ENCODE measurements at places on chromosomes 1 and 21. TPM values are rescaled to one million over a fixed set of nuclear protein-coding genes. Genes with fewer than 3 reads are reported as not detected.

PLXNA2 gene
- 20.0 TPM for polyA plus RNA-seq

OR2M3 gene
- polyA plus RNA-seq: not detected

UBL4B gene
- not detected for polyA plus RNA-seq

TOMM20 gene
- polyA plus RNA-seq: 93.8 TPM

MATN1 gene
- polyA plus RNA-seq: 0.24 TPM

RXFP4 gene
- polyA plus RNA-seq: 0.18 TPM

RGS13 gene
- 0.72 TPM for polyA plus RNA-seq

KPRP gene
- not detected for polyA plus RNA-seq

CLCA1 gene
- polyA plus RNA-seq: not detected

KRTAP19-3 gene
- not detected for polyA plus RNA-seq

DNA sequence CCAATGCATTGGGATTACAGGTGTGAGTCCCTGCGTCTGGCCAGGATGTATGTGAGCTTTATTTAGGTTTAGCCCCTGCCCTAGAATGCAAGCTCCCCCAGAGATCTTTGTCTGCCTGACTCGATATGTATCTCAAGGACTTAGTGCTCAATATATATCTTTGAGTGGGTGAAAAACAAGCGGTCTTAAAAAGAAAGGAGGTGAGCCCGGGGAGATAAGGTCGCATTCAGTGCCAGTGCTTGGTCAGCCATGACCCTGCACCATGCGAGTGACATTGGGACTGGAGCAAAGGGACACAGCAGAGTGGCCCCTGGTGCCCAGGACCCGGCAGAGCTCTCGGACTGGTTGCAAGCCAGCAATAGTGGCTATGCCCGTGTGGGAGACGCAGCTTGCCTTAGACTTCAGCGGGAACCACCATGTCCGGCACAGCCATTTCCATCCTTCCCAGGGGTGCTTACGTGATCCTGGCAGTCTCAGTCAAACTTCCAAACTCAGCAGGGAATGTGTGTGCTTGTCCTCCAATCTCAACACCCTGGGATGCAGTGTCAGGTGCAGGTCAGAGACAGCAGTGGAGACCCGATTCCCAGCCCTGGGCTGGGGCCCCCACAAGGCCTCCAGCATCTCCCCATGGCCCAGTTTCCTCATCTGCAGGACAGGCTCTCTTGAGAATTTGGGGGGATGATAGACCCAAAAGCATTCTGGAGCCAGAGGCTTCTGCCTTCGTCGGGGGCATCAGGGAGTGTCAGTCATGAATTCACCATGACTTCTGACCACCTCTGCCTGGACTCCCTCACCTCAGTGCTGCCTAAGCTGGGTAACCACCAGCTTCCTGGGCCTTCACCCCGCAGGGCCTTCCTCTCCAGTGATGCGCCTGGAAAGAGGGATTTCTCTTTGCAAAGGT is 1.8 kb downstream of the MX2 start:
- no peak for DNase-seq

DNA sequence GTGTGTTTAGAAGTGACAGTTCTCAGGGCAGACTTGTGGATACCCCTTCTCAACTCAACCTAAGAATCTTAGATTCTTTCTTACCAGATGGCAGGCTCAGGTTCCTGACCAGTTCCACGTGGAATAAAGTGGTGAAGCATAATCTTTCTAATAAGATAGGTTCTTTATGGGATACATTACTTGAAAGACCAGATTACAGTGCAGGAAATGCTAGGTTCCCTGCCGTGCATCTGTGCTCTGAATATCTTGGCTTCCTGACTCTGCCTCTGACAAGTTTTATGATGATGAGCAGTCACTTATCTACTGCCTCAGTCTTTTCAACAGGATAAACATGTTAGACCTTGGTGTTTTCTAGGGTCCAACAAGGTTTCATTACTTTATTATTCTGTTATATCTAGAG is 207.9 kb upstream of the CACYBP start:
- DNase-seq: no peak

GRCh38 chr1:116769561-116769977 is 15.3 kb downstream of the CD2 start:
- DNase-seq: no peak

DNA sequence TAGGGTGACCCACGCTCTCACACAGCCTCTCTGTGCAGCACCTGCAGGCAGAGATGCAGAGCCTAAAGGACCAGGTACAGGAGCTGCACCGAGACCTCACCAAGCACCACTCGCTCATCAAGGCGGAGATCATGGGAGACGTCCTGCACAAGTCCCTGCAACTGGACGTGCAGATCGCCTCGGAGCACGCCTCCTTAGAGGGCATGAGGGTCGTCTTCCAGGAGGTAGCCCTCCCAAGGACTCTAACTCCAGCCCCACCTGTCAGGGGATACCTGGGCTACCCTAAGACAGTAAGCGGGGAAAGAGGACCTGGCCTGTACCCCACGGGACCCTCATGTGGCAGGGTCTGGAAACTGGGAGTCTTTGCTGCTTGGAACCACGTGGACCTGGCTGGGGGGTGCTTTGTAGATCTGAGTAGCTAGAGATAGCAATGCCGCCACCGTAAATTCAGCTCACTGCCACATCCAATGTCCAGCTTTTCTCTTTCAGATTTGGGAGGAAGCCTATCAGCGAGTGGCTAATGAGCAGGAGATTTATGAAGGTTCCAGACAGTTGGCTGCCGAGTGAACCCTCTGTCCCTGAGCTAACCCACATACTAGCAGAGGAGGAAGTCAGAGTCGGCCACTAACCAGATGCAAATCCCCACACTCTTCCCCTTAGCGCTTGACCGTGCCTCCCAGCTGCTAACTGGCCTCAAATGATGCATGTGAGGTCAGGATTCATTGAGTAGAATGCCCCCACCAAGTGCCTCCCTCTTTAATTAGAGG is 6.5 kb downstream of the RNF207 start:
- no peak for DNase-seq

DNA sequence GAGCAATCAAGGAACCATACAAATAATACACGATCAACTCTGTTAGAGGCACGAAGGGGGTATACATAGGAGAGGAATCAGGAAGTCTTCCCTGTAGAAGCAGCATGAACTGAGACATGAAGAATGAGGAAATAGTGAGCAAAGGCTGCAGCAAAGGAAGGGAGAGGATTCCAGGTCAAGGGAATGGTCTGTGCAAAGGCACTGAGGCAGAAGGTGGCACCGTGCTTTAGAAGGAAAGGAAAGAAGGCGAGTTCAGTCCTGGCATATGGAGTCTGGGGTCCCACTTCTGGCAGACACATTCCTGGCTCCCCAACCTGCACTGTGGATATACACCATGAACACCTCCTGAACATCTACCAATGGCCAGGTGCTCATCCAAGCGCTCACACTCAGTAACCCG is 56.1 kb downstream of the GLIS1 start:
- no peak for DNase-seq

GRCh38 chr1:43883321-43883720 is 50.3 kb upstream of the ARTN start:
- no peak for DNase-seq

- no peak for DNase-seq
Observed at GRCh38 chr1:199809311-199809710, 218.2 kb upstream of the NR5A2 start.

DNA sequence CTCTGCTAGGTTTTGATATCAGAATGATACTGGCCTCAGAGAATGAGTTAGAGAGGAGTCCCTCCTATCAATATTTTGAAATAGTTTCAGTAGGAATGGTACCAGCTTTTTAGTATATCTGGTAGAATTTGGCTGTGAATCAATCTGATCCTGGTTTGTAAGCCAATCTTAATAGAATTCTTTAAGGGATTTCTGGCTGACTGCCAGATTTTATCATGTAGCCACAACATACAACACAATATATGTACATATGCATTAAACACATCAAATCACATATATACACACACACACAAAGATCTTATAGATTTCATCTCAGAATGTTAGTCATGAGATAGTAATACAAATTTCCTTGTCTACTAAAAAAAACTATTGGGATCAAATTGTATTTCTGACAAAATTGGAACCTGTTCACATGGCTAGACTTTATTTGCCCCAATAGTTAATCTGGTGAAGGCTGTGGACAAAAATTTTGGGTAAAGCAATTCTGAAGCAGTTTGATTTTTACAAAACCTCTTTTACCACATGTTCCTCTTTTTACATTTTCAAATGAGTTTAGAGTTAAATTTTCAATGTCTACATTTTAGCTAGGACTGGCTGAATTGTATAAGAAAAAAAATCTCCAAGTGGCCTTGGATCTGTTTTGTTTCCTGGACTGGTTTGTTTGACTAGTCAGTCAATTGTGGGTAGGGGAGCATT is 151.7 kb downstream of the FASLG start:
- DNase-seq: no peak

GRCh38 chr1:47179988-47180563 is 9.8 kb downstream of the PDZK1IP1 start:
- DNase-seq: no peak

- DNase-seq: no peak
Observed at GRCh38 chr1:241114699-241115233, 242.2 kb downstream of the RGS7 start.
